ENCODE measurements at places on chromosomes 16 and 17.

DNA sequence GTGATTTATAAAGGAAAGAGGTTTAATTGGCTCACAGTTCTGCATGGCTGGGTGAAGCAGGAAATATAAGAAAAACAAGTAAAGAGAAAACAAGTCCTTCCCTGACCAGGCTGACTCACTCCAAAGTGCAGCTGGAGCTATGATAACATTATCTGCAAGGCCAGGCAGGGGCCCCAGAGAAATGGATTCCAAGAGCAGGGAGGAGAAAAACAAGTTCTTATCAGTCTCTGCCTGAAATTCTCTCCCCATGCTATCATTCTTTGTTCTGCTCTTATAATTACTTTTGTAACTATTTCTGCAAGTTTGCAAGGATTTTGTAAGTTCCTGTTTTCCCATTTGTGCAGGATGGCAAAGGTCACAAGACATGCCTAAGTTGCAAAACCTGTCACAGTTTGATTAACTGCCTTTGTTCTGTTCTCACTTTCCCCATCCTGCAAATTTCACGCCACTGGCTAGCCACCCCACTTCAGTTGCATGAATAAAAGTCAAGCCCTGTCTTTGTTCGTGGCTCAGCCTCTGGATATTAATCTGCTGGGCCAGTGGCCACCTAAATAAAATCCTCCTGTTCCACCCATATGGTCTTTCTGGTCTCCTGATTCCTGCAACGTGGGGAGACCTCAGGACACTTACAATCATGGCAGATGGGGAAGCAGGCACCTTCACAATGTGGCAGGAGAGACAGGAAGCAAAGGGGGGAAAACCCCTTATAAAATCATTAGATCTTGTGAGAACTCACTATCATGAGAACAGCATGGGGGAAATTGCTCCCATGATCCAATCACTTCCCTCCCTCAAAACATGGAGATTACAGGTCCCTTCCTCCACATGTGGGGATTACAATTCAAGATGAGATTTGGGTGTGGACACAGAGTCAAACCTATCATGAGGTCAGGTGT is 13.1 kb downstream of the ABCA9 start:
- DNase-seq: no peak

DNA sequence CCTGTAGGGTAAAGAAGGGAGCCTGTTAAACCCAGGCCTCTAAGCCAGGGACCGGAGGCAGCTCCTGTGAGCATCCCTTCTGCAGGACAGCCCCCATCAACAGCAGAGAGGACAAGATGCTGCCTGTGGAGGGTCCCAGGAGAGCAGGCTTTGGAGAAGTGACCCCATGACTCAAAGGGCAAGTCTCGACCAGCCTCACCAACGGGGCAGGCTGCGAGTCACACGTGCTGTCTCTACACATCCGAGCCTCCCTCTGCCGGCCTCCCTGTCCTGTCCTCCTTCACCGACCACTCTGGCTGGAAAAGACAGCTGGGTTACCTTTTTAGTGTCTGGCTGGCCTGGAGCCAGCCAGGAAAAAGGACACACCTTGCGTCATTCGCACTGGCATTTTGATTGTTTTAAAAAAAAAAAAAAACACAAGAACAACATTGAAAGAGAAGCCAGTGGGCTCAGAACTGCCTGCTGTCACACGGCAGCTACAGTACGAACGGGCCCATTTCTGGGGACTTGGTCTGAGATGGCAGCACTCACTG is 74.5 kb upstream of the RCVRN start:
- DNase-seq: no peak

- DNase-seq: no peak
Observed at GRCh38 chr16:57383276-57384247, 11.3 kb downstream of the CX3CL1 start.

- no peak for DNase-seq
Observed at GRCh38 chr17:67784364-67785121, 40.8 kb upstream of the BPTF start.

- no peak for DNase-seq
Observed at GRCh38 chr17:46866325-46866724, 14.9 kb downstream of the WNT9B start.

- DNase-seq: no peak
Observed at GRCh38 chr16:49478107-49478506, 104.5 kb downstream of the C16orf78 start.

GRCh38 chr17:36983618-36984017 is 34.9 kb downstream of the AATF start:
- DNase-seq: no peak

- peak; percentile 62 for DNase-seq
Observed at GRCh38 chr17:74852237-74853047, 7.2 kb downstream of the GRIN2C start.

DNA sequence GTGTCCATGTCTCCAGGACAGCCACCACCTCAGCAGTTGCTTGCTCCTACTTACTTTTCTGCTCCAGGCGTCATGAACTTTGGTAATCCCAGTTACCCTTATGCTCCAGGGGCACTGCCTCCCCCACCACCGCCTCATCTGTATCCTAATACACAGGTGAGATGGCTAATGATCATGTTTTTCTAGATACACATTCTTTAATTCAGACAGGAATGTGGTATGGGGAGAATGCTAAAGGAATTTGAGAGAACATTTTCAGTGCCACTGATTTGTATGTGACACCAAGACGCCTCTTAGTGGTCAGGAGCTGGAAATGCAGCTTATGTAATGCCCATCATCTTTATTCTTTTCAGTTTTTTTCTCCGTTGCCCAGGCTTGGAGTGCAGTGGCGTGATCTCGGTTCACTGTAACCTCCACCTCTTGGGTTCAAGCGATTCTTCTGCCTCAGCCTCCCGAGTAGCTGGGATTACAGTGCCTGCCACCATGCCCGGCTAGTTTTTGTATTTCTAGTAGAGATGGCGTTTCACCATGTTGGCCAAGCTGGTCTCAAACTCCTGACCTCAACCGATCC is 8.9 kb upstream of the RAPGEFL1 start:
- DNase-seq: no peak

DNA sequence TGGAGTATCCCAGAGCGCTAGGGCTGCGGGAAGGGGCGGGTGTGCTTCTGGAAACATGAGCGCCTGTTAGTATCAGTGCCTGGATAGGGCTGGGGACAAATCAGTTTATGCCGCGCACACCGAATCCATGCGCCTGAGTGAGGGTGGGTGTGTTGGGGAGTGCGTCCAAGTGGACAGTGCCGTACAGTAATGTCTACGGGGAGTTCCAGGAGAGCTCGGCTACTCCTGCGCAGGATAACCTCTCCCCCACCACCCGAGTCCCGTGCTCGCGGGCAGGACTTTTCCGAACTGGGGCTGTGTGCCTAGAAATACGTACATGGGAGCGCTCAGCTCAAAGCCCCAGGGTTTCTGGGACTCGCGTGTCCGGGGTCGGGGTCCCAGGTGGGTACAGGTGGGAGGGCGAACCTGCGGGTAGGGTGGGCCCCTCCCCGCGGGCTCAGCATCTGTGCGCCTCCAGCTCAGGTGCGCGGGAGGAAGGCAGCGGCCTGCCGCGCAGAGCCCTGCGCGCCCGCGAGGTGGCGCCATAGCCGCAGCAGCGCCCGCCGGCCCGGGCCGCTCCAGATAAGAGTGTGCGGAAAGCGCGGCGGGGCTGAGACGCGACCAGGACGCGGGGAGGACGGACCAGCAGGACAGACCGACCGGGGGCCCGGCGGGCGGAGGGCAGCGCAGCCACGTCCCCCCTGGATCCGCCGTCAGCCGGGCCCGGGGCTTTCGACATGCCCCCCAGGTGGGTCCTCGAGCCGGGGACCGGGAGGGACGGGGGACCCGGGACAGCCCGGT is at the start of gene HIC1:
Gene HIC1 (plus strand): TSS at position 592 of the 780 bp plus-strand sequence. CDS start 1,588 bp downstream, outside the sequence.
- DNase-seq: peak; percentile 67

DNA sequence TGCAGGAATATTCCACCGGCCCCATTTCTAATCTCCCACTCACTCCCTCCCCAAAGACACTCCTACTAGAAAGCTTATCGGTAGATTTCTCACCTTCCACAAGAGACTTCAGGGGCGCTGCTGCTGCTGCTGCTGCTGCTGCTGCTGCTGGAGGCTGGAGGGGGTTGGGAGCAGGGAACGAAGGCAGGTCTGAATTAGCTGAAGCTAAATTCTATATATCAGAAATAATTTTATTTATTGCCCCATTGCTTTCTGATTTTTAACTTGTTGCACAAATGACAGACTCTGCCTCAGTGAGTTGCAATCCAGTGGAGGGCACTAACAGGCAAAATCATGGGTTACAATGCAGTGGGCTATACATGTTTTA is 25.8 kb upstream of the HLF start:
- DNase-seq: no peak

- no peak for DNase-seq
Observed at GRCh38 chr16:1537763-1538289, 4.4 kb downstream of the TMEM204 start.

- no peak for DNase-seq
Observed at GRCh38 chr16:19130852-19131824, 17.4 kb downstream of the ITPRIPL2 start.

GRCh38 chr17:42055027-42055426 is 4.6 kb upstream of the C17orf113 start:
- no peak for DNase-seq

DNA sequence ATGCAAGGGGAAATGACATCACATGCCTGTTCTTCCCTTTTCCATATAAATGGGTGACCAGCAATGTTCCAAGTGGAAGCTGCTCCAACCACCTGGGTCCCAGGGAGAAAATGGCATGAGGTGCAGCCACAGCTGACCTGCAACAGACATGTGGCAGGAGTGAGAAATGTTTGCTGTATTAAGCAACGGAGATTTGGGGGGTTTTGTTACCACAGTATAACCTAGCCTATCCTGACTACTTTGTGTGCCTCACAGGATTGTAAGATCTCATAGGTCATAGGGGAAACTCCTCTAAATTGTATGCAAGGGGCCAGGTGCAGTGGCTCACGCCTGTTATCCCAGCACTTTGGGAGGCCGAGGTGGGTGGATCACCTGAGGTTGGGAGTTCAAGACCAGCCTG is 12.0 kb downstream of the CDIPT start:
- DNase-seq: no peak

GRCh38 chr17:17576772-17577234 is 14.7 kb downstream of the PEMT start:
- DNase-seq: no peak

- DNase-seq: no peak
Observed at GRCh38 chr16:4625560-4626159, 1.0 kb downstream of the MGRN1 start.

DNA sequence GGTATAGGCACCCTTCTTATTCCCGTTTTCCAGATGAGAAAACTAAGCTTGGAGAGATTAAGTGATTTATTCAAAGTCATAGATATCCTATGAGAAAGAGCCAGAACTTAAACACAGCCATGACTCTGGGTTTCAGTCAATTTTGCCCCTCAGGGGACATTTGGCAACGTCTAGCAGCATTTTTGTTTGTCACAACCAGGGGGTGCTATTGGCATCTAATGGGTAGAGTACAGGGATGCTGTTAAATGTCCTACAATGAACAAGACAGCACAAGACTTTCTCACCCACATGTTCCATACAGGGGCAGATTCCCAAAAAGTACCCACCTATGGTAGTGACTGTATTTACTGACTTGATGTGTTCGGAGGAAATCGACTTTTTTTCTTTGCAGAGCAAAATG is 4.8 kb upstream of the SHISA9 start:
- no peak for DNase-seq

DNA sequence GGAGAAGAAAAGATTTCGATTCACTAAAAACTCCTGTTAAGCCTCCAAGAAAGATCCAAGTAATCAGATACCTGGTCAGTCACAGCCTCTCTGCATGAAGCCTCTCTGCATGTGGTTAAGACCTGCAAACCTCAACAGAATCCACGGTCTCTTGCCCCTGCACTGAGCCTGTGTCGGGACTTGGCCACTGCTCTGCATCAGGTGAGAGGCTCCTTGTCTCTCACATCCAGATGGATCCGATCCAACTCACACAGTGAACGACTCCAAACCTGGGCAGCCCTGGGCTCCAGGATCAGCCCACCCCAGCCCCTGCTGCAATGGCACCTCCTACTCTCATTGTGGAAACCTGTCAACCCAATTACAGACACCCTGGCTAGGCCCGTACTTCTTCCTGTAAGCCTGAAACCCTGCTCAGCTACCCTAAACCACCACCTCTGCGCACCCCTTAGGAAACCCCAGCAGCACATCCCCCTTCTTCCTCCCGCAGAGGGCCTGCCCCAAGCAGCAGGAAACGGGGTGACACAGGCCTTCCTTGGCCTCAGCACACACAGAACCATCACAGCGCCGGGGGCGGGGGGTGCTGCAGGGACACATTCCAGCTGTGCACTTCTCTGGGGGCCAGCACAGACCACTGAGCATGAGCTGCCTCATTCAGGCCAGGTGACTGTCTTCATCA is 129.5 kb downstream of the ANKRD11 start:
- peak; percentile 68 for DNase-seq

GRCh38 chr17:31532526-31532925 is 141.1 kb downstream of the RAB11FIP4 start:
- DNase-seq: no peak

GRCh38 chr16:79155471-79155870 is 445.1 kb downstream of the MAF start:
- no peak for DNase-seq

- DNase-seq: no peak
Observed at GRCh38 chr17:41284043-41284442, 8.5 kb downstream of the KRTAP9-7 start.

GRCh38 chr17:80145076-80146075 is 1.6 kb downstream of the EIF4A3 start:
- no peak for DNase-seq

GRCh38 chr17:7045492-7046126 is 1.7 kb upstream of the SLC16A11 start:
- DNase-seq: peak; percentile 26

DNA sequence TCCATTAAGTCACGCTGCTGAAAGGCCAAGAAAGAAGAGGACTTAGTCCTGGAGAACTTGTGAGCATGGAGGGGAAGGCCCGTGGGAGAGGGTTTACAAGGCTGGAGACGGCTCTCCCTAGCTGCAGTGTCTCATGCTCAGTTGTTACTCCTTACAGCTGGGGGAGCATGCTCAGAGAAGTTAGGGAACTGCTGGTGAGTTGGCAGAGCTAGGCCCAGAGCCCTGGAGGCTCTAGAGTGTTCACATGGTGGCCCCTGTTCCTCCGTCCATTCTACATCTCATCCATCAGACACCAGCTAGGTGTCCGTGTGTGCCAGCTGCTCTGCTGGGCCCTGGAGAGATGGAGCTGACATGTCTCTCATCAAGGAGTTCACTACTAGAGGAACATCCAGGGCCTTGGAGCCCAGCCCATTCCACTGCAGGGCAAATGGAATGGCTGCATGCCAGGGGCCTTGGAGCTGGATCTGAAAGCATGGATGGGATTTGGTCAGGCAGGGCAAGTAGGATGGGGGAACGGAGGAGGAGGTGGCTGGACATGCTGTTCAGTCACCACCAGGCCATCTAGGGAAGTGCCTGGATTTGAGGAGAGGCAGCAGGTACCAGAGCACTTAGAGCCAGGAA is 6.3 kb downstream of the XYLT2 start:
- DNase-seq: no peak

Data from stimulated activated naive CD4-positive, alpha-beta T cell treated with Interleukin-2 at 50 U/mL for 16 hours (primary cell).